ENCODE measurements at places on chromosomes 1 and 21.

GRCh38 chr1:82921759-82922158 lies 1077.2 kb downstream of the TTLL7 start:
- no peak for DNase-seq

DNA sequence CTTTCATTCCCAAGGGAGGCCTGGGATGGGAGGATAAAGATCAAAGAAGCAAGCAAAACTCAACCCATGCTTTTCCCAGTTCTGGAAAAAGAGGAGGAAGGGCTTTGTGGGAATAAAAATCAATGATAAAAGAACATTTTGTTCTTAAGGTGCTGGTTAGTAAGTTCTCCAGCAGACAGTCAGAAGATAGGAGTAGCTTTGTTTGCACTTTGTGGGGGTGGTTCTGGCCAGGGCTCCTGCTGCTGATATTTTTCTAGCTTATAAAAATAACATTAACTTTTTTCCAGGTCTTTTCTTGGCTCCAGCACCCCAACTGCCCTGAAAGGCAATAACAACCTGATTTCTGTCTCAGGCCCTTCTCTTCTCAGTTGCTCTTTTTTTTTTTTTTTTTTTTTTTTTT lies 220.0 kb downstream of the FGGY start:
- no peak for DNase-seq

DNA sequence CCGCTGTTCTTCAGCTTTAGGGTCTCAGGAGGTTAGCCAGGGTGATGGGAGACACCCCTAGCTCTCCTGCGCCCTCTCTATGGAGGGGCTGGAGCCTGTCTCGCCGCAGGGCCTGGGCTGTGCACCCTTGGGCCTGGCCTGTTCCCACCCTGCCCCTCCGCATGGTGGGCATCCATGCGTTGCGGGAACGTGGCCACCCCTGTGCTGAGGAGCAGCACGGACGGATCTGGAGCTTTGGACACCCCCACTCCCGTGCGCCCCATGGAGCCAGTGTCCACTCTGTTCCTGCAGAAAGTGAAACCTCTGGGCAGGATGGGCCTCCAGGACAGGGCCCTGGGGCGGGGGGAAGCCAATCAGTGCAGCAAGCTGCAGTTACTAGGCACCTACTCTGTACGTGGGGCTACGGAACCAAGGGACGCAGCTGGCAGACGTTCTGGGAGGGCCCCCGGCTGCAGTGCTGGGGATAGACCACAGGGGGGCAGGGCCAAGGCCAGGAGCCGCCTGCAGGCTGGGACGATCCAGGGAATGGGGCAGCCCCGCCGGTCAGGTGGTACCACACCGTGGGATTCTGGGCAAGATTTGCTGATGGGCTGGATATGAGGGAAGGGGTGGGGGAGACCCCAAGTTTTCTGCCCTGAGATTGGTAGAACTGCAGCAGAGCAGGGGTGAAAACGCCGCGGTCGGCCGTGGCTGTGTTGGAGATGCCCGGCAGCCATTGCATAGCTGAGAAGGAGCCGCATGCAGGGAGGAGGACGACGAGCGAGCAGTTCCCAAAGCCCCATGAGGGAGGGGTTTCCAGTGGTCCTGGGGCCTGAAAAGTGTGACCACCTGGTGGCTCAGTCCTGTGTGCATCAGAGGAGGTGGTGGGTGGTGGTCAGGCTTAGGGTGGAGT lies 43.3 kb downstream of the TP73 start:
- DNase-seq: peak; percentile 21

DNA sequence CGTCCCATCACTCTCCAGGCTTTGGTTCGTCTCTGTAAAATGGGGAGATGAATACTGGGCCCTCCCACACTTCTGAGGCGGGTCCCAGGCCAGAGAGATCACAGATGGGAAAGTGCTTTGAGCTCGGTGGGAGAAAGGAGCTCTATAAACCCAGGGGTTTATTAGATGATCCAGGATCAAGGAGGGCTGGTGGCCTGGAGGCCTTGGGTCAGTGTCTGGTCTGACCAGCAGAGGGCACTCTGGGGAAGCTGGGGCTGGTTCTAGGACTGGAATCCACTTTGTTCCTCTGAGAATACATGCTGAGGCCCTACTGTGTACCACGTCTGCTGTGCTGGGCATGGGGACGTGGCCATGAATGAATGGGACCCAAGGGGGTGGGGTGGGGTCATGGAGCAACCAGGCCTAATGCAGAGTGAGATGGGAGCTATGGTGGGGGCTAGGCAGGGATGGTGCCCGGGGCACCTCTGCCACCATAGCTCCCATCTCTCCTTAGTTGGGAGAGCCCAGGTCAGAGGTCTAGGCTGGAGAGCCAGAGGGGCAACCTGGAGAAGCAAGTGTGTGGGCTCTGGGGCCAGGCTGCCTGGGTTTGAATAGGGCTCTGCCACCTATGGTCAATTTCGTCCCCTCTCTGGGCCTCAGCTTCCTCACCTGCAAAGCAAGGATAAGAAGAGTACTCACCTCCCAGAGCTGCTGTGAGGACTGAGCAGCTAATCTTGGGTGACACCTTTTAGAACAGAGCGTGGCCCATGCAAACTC lies 9.0 kb upstream of the FAM131C start:
- DNase-seq: peak; percentile 37

- DNase-seq: no peak
These were observed 15.9 kb downstream of the PSEN2 start for GRCh38 chr1:226886122-226886901.

GRCh38 chr1:227855687-227856086 lies 40.2 kb downstream of the PRSS38 start:
- DNase-seq: no peak

DNA sequence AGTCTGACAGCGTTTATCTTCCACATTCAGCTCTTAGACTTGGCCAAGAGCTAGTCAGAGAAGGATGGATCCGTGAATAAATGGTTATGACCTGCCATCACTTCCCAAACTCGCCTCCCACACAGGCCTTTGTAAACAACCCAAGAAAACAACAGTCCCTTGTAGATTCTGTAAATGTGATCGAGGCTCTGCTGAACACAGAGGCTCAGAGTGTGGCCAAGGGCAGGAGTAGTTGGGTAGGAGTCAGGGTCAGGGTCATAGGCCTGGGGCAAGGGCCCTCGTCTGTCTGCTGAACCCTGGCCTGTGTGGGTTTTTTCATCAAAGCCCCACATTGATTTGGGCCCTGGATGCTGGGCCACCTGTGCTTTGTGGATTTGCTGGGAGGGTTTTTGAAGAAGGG lies 32.7 kb downstream of the NCMAP start:
- DNase-seq: no peak

GRCh38 chr1:82319546-82319945 lies 518.8 kb downstream of the ADGRL2 start:
- no peak for DNase-seq

- DNase-seq: no peak
These were observed 1401.7 kb downstream of the NCAM2 start for GRCh38 chr21:22399681-22400514.

- DNase-seq: peak; percentile 11
These were observed 254.8 kb downstream of the LTN1 start for GRCh38 chr21:28737674-28738419.

DNA sequence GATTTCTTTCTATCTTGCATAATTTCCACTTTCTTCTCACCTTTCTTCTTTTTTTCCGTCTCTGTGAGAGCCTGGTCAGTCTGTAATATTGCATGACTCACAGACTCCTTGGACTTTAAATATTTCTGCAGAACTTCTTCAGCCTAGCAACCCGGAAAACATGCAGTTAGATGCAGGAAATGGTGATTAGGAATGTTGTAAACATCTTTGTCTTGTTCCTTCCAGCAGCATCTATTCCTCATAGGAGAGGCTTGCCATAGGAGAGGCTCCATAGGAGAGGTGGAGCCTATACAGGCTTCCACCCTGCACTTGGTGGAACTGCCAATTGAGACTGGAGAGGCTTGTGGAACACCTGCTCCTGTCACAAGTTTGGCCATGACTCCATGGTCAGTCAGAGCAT lies 10.0 kb downstream of the GBP5 start:
- DNase-seq: peak; percentile 19

DNA sequence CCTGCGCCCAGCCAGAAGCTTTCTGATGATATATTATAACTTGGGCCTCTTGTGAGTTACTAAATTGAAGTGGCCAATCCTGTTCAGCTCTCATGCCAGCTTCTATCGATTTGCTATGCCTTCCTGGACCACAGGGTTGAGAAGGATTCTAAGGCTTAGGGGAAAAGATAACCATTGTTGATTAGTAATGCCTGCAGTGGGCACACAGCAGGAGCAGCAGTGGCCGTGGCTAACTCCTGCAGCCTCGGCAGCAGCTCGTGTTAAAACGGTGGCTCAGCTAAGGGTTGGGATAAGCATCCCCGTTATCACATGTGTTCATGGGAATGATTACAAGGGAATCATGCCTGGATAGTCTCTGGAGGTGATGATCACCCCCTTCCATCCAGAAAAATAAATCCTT lies 20.5 kb upstream of the KCNE2 start:
- no peak for DNase-seq

- DNase-seq: no peak
These were observed 35.8 kb upstream of the PLXNA2 start for GRCh38 chr1:208279826-208280588.

DNA sequence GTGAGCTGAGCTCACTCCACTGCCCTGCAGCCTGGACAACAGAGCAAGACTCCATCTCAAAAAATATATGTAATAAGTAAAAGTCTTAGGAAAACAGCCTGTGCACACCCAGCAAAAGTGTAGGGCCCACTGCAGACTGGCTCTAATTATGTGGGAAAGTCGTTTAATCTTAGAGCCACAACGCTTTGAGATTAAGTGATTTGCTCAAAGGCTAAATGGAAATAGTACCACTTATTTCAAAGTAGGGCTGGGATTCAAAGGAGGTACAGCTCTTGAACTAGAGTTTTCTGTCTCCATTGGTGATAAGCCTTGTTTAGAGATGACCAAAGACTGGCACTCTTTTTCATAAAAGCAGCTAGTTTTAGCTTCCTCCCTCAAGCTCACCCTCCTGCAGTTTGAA lies 2.2 kb downstream of the TACSTD2 start:
- no peak for DNase-seq

GRCh38 chr1:232940262-232940661 lies 10.1 kb upstream of the NTPCR start:
- no peak for DNase-seq

DNA sequence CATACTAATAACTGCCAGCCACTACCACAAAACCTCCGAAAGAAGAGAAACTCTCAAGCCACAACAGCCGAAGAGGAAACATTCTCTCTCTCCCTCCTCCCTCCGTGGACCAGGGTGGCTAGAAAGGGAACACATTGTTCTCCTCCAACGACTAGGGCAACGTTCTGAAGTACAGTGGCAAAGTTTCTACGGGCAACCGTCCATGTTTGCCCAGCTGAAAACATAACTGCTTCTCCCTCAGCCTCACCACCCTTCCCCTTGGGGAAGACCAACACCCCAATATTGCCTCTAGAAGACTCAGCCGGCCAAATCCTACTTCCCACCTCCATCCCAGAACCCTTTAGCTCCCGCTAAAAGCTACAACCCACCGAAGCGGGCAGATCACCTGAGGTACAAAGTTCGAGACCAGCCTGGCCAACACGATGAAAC lies 2.0 kb downstream of the GLUL start:
- peak; percentile 7 for DNase-seq

- DNase-seq: no peak
These were observed 5.0 kb downstream of the ATP1B1 start for GRCh38 chr1:169111472-169111871.

DNA sequence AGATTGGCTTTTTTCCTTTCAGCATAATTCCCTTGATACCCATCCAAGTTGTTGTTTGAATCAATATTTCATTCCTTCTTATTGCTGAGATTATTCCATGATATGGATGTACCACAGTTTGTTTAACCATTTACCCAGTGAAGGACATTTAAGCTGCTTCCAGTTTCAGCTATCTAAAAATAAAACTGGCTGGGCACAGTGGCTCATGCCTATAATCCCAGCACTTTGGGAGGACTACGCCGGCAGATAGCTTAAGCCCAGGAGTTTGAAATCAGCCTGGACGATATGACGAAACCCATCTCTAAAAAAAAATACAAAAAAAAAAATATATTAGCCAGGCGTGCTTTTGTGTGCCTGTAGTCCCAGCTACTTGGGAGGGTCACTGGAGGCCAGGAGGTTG lies 32.6 kb downstream of the SEMA6C start:
- DNase-seq: no peak

DNA sequence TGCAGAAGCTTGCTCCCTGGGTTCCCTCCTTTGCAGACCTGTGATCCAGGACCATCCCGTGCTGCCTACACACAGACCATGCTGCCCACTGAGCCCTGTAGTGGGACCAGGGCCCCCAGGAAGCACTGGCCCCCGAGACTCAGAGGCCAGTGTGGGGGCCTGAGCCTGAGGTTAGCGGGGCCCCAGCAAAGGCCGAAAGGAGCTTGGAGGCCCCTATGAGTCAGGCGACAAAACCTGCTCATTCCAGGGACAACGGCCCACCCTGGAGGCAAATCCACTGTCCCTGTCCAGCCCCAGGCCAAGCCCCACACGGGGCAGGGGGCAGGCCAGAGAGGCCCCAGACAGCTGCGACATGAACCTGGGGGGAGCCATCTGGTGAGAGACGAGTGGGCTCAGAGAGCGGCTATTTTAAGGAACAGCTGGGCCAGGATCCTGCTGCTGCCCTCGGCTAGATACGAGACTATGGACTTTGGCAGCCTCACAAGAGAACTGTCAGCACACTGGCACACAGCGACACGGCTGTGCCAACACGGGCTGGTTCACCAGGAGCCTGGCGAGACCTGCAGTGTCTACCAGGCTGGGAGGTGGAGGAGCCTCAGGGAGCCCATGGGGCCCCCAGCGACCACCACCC lies 74.7 kb downstream of the ARHGEF16 start:
- no peak for DNase-seq

GRCh38 chr1:216464489-216464888 lies 41.2 kb upstream of the USH2A start:
- DNase-seq: no peak

Data from NCI-H1105 treated with DMSO at 0.1 percent for 48 hours (cell line).